ENCODE measurements at places on chromosomes 16 and 17.

GRCh38 chr16:4176906-4177417 lies 60.7 kb upstream of the ADCY9 start:
- peak; percentile 66 for DNase-seq

- DNase-seq, result no peak
Measured at GRCh38 chr17:63399316-63399715, 46.8 kb downstream of the CYB561 start.

DNA sequence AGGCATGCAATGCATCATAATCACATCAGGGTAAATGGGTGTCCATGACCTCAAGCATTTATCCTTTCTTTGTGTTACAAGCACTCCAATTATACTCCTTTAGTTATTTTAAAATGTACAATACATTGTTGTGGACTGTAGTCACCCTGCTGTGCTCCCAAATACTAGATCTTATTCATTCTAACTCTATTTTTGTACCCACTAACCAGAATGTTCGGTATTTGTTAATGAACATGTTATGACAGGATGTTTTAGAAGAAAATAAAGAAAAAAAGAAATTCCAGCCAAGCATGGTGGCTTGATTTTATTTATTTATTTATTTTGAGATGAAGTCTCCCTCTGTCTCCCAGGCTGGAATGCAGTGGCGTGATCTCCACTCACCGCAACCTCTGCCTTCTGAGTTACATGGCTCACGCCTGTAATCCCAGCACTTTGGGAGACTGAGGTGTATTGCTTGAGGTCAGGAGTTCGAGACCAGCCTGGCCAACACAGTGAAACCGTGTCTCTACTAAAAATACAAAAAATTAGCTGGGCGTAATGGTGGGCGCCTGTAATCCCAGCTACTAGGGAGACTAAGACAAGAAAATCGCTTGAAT lies 1.8 kb upstream of the NDE1 start:
- no peak for DNase-seq

DNA sequence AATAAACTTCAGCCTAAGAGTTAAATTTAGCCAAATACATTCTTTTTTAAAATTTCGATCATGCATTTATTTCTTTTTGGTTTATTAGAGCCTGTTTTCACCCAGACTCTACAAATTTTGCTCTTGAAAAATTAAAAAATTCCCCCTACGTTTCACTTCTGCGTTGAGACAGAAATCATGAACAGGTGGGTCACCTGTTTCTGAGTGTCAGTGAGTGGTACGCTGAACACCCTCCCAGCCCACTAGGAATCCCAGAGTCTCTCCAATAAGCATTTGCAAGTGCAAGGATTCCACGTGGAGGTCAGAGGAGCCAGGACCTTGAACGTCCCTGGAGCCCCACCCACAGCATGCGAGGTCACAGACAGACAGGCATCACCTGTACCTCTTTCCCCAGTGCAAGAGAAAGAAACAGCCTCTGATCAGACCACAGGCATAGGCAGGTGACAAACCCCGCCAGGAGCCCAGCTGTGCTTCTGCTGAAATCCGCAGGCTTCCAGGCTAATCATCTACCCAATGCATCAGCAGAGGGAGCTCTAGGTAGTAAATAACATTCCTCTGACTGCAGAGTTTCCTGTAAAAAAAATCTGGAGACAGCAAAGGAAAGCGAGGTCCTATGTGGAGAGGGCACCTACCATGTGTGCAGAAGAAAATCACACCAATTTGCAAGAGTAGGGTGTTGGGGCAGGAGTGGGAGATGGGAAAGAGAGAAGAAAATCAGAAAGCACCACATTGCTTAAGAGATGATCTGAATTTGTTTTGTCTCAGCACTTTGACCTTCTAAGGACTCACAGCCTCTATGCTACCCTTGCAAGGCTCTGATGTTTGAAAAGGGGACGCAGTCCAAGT lies 5.9 kb upstream of the XYLT1 start:
- DNase-seq, result peak; percentile 45

DNA sequence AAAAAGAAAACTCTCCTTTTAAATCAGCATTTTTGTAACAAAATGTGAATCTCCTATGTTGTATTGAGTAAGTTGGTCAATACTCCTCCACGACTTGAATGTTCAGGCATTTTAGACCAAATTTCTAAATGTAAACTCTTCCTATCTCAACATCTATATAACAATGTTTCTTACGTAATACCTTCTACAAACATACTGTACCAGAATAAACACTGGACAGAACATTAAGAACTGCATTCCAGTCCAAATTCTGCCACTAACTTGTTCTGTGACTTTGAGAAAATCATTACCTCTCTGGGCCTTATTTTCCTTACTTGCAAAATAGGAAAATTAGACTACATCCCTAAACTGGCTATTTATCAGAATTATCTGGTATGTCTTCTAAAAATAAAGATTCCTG lies 40.1 kb downstream of the AKAP10 start:
- no peak for DNase-seq

GRCh38 chr17:45087504-45087975 lies 26.4 kb downstream of the NMT1 start:
- DNase-seq, result no peak

- DNase-seq, result no peak
Measured at GRCh38 chr17:79338152-79338551, 263.5 kb downstream of the ENGASE start.

- no peak for DNase-seq
Measured at GRCh38 chr16:64841482-64841881, 280.4 kb downstream of the CDH11 start.

DNA sequence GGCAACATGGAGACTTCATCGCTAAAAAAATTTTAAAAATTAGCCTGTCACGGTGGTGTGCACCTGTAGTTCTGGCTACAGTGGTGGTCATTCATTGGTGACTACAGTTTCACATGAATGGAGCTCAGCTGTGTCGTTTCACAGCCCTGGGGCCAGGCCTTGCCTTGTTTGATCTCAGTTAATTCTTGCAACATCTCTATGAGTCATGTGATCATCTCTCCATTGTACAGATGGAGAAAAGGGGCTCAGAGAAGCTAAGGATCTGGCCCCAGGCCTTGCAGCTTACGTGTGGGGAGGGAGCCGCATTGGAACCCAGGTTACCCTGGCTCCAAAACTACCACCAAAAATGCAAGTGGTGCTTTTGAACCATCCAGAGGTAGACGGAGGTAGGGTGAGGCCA lies 49.4 kb downstream of the GDE1 start:
- DNase-seq, result no peak

GRCh38 chr16:29014561-29015069 lies 29.8 kb downstream of the LAT start:
- no peak for DNase-seq

- DNase-seq, result no peak
Measured at GRCh38 chr16:55638256-55638655, 17.5 kb upstream of the SLC6A2 start.

GRCh38 chr17:3678095-3678820 lies 9.6 kb downstream of the EMC6 start:
- DNase-seq, result no peak

- DNase-seq, result peak; percentile 61
Measured at GRCh38 chr17:30808785-30809286, 15.7 kb downstream of the CRLF3 start.

- no peak for DNase-seq
Measured at GRCh38 chr16:80948886-80949493, 57.7 kb downstream of the CMC2 start.

DNA sequence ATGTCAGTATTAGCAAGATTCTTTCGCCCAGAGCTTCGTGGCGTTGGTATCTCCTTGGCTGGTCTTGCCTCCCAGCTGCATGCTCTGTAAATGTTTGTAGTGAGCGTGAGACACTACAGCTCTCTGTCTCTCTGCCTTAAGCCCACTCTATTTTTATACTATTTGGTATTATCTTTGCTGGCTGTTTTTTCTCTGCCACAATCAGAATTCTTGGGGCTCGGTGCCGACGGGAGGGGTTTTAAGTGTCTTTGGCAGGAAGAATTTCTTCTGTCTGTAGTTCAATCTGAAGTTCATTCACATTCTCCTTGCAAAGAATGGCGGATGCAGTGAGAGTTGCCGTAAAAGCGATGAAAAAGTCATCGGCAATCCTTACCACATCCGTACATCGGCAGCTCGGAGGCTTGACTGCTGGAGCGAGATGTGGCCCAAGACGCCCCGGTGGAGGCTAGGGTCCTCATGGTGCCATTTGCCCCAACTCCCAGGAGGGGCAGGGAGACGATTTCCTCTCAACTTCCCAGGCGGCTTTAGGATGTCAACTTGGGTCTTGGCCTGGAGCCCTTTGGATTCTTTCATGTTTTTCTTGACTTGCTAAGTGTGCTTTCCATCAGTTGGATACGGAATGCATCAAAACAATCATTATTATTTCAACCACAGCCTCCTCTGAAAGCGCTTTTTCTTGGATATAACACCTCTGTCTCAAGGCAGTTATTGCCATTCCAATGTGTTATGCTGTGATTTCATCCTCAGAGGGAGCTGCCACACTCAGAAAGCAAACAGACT lies 132.3 kb upstream of the SDK2 start:
- no peak for DNase-seq

GRCh38 chr16:66382171-66382965 lies 15.9 kb downstream of the CDH5 start:
- no peak for DNase-seq

DNA sequence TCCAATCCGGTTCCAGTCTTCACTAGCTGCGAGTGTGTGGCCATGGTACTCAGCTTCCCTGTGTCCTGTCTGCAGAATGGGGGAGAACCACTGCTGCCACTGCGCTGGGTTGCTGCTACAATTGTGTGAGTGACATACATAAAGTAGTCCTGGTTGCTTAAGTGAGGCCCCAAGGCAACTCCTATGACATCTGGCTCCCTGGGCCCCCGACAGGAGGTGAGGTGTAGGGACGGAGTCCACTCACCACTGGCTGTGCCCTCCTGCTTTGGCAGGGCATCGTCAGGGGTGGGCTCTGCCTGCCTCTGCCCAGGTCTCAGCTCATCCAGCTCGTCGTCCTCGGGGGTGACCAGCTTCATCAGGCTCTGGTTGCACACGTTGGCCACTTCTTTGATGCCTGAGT lies 20.4 kb downstream of the VAC14 start:
- no peak for DNase-seq

GRCh38 chr16:83393196-83393981 lies 414.4 kb upstream of the HSBP1 start:
- DNase-seq, result no peak

DNA sequence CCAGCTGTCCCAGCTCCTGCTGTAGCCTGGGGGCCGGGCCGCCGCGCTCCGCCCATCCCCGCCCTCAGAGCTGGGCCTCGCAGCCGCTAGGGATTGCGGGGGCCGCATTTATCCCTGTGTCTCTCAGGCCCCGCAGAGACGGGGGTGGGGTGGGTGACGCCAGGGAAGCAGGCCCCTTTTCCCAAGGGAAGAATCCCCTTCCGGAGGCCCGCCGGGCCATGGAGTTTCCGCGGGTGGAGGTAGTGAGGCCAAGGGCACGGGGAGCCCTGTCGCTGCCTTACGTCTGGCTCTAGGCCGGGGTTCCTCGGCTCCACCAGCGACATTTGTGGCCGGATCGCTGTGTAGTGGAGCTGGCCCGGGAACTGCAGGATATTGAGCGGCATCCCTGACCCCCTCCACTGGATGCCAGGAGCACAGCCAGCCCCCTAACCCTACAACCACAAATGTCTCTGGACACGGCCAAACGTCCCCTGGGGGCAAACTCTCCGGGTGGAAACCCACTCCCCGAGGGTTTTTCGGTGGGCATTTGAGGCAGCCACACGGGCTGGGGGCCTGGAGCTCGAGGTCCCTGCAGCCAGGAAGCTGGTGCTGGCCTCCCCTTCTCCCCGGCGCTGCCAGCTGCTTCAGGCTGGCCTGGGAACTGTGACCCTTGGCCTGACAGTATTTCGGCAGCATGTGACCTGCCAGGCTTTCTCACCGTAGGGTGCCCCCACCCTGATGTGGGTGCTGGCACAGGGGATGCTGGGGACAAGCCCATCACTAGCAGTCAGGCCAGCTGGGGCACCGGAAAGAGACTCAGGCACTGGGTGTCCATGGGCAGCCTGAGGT lies 12.0 kb upstream of the CD300A start:
- no peak for DNase-seq

DNA sequence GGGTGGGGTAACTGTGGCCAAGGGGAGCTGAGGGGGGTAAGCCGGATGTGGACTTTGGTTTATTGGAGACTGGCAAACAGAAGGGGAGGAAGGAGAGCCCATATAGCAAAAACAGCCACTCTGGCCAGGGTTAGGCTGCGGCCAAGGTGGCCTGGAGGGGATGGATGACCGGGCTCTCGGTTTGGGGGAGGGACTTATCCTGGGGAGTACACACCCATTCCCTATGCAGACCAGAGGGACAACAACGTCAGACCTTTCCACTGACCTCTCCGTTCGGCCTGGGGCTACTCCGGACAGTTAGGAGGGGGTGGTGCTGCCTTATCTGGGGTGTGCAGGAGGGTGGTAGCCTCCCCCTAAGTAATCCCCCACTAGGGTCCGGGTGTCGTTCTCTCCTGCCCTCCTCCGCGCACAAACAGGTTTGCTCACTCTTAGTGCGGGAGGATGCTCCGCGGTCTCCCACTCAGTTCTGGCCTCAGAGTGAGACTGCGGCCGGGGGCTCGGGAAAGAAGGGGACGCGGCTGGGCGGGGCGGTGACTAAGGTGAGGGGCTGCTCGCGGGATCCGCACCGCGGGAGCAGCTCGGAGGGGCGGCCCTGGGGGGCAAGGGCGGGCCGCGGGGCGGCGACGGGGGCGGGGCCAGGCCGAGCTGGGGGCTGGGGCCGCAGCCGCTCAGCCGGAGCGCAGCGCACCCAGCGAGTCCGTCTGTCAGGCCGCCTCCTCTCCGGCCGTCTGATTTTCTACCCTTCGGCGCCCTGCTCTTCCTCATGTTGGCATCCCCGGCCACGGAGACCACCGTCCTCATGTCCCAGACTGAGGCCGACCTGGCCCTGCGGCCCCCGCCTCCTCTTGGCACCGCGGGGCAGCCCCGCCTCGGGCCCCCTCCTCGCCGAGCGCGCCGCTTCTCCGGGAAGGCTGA lies at the start of gene WNK4:
Gene WNK4, plus strand, starts transcription at position 675 of the 915 bp plus-strand sequence. Its CDS starts 89 bp downstream, at position 764.
- DNase-seq, result no peak

- DNase-seq, result no peak
Measured at GRCh38 chr16:2749936-2750335, 2.5 kb upstream of the SRRM2 start.

- no peak for DNase-seq
Measured at GRCh38 chr16:4265676-4266075, 7.1 kb downstream of the TFAP4 start.

DNA sequence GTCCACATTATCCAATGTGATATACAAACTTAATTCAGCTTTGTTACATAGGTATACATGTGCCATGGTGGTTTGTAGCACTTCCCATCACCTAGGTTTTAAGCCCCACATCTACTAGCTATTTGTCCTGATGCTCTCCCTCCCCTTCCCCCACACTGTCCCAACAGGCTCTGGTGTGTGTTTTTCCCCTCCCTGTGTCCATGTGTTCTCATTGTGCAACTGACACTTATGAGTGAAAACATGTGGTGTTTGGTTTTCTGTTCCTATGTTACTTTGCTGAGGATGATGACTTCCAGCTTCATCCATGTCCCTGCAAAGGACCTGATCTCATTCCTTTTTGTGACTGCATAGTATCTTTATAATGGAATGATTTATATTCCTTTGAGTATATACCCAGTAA lies 196.7 kb downstream of the CDH11 start:
- DNase-seq, result no peak

- DNase-seq, result no peak
Measured at GRCh38 chr16:52825892-52826291, 226.8 kb downstream of the CHD9NB start.

GRCh38 chr17:55962951-55963401 lies 190.3 kb upstream of the ANKFN1 start:
- peak; percentile 23 for DNase-seq

All from HL-60 (cell line).